Cortex of kidney (tissue), 1 donor: ENCODE measurements at places on chromosomes 12 and 14.

GRCh38 chr12:105575235-105575634 lies 244.7 kb downstream of the C12orf75 start:
- no peak for DNase-seq

GRCh38 chr12:124780336-124780735 lies 83.3 kb downstream of the SCARB1 start:
- no peak for DNase-seq

DNA sequence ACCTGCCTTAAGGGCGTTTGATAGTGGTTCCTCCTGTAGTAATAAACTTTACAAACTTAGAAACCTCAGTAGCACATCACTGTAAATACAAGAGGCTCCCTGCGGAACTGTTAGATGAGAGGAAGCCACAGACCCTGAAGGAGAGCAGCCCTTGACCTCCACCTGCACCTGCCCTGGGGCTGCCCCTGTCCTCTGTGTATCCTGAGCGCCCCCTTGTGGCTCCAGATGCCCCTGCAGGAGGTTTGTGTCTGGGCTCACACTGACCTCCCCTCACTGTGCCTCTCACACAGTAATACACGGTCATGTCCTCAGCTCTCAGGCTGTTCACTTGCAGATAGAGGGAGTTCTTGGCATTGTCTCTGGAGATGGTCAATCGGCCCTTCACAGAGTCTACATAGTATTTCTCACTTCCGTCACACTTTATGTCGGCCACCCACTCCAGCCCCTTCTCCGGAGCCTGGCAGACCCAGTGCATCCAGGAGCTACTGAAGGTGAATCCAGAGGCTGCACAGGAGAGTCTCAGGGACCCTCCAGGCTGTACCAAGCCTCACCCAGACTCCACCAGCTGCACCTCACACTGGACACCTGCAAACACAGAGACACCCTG lies 1059.8 kb downstream of the TMEM121 start:
- DNase-seq: no peak

DNA sequence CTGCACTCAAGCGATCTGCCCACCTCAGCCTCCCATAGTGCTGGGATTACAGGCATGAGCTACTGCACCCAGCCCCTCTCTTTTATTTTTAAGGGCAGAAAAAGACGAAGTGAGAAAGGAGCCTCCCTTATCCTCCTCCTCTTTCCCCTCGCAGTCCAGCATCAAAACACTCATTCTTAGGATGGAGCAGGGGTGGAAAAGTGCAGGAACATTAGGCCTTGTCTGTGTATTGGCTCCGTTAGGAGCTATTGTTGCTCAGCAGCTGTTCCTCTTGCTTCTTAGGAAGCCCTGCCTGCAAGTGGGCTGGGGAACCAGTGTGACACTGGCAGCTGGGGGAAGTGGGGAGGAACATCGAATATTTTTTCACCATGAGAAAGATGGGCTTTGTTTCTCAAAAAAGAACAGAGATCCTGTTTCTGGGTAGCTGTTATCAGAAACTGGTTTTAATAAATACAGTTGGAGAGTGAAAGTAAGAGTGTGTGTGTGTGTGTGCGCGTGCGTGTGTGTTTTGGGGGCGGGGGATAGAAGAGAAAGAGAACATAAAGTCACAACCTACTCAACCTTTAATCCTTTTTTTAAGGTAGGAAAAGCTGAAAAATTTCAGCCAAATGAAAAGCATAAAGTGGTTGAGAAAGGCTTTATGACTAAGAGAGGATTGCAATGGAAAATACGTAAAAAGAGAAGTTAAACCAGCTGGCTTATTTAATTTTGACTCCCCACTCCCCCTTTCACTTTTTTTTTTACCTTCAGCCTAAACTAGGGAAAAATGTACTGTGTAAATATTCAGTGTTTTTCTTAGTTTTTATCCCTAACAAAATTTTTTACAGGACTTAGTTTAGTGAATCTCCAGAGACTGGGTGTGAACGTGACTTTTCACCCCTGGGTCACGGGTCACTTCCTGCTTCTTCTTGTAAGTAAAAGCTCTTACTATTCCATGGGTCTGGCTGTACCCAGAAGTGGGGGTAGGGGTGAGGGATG lies 197.2 kb upstream of the PLEKHG7 start:
- no peak for DNase-seq

- no peak for DNase-seq
These were observed 51.8 kb downstream of the PARP11 start for GRCh38 chr12:3821441-3821840.

DNA sequence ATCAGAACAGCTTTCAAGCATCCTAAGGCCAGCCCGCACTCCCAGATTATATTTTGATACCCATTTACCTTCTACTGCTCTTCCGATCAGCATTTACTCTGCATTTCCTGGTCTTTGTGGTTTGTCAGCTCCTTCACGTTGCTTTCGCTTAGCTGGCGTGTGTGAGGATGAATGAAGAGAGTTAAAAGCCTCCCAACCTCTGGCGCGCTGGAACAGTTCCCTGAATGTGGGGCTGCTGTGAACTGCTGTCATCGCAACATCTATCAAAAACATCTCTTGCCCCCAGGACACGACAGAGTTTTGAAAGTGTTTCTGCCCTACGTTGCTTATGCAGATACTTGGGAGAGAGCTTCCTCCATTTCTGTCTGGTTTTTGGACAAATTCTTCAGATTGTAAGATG lies 129.2 kb downstream of the KCNA5 start:
- no peak for DNase-seq

DNA sequence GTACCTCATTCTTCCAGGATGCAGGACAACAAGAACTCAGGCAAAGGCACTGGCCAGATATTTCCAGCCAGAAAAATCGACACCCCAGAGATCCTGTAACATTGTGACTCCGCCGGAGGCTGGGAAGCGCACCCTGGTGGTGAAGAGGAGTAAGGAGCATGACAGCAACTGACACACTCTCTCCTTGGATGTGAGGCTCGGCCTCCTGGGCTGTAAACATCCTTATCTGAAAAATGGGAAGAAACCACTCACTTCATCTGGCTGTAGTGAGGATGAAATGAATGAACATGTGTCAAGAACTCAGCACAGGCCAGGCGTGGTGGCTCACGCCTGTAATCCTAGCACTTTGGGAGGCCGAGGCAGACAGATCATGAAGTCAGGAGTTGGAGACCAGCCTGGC lies 27.5 kb downstream of the TCHP start:
- DNase-seq: no peak

- no peak for DNase-seq
These were observed 159.0 kb downstream of the NDUFA12 start for GRCh38 chr12:94844452-94844851.

- no peak for DNase-seq
These were observed 181.1 kb upstream of the HIF1A start for GRCh38 chr14:61513986-61514830.

DNA sequence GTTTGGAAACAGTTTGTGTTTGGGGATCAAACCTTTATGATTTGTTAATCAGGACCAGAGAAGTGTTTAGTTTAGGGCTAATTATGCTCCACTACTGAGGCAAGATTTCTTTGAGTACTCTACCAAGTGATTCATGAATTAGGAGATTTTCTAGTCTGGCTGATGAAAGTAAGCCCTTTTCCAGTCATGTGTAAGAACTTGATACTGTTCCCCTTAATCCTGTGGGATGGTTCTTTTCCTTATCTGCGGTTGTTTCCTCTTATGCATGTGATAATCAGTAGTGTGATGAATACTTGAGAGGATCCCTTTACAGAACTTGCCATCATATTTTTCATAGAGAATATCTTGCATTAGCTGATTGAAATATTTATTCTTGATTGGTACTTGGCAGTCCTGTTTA lies 42.1 kb downstream of the DYRK2 start:
- DNase-seq: no peak

DNA sequence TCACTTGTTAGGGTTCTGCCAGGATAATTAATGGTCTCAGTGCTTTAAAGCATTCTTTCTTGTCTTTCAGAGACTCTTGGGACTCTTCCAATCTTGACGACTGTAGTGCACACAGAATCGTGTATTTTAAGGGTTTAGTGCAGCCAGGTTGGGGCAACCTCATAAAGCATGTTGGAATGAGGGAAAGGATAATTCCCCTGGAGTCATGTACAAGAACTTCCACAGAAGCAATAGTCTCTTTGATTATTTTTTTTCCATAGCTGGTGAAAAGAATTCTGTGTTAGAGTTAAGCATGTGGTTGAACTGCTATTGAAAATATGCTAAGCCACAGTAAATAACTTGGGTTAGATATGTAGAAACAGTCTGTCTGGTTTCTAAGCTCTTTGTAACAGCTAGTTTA lies 246.8 kb upstream of the DAAM1 start:
- no peak for DNase-seq

- DNase-seq: no peak
These were observed 23.7 kb upstream of the TMCC3 start for GRCh38 chr12:94674051-94674451.

DNA sequence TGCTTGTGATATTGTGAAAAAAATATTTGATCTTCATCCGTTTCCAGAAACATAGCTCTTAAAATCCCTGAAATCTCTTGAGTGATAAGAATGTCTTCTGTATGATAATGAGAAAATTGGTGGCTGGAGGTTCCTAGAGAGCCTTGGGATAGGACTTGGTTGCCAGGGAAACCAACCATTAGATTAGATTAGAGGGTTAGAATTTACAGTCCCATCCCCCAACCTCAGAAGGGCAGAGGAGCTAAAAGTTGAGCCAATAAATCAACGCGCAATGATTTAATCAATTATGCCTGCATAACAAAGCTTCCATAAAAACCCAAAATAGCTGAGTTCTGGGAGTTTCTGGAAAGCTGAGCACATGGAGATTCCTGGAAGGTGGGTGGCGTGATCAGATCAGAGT lies 10.6 kb downstream of the SEL1L start:
- DNase-seq: no peak

GRCh38 chr12:5966486-5967095 lies 21.5 kb upstream of the ANO2 start:
- DNase-seq: no peak

DNA sequence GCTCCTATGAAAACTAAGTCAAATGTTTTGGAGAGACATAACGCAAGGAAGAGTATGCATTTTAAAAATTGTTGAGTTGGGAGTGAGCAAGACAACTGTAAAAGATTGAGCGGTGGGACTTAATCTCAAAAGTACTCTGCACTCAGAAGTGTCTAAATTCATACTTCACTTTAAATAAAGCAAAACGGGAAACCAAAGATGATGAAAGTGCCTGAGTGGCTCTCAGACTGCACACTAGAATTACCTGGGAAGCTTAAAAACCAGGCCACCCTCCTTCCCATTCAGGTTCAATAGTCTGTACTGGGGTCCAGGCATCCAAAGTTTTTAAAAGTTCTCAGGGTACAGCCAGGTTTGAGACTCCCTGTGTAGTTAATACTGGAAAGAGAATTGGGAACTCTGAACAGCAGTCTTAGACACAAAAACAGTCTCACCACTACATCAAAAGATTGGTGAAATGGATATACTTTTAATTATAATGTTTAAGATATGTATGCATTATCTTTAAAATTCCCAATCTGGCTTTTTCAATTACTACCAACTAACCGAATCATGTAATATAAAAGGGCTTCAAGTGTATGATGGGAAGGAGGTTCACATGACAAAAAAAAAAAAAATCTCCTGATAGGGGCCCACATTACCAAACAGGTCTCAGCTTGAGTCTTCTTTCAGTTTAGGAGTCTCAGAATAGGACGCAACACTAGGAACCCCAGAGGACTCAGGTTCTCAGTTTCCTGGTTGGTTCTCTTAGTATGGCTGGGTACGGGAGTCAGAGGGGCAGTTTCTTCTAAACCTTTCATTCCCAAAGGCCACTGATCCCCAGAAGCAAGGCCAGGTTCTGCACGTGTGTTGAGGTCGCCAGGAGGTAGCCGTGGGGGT lies 1.0 kb downstream of the HOMEZ start:
- DNase-seq: no peak

DNA sequence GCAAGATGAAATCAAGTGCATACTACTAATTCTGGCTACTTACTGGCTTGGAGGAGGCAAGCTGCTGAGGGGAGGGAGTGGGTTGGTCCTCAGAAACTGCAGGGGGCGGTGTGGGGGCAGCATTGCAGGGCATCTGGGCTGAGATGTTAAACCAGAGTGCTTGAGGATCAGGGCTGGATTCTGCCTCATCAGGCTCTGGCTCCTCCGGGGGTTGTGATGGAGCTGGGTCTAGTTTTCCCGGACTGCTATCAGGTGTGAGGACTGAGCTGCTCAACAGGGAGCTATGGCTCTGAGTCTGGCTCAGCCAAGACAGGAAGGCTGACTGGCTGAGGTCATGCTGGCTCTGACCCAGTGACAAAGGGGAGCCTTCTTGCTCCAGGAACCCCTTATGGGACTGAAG lies 28.6 kb downstream of the BAZ2A start:
- no peak for DNase-seq

DNA sequence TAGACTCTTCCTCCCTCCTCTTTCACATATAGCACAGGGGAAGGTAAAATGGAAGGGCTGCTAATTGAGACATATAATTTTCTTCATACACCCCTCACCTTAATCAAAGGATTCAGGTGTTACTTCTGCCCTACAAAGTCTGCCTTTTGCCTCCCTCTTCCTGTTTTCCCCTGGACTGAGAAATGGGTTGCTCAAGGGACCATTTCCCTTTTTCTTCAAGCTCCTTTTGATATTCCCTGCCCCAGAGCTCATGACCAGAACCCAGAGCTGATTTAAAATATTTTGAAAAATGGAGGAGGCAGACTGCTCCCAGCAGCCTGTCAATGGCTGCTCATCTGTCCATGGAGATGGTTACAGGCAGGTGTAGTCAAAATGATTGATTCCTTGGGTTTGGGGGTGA lies 6.3 kb upstream of the PIP4K2C start:
- DNase-seq: no peak

GRCh38 chr12:12004524-12004923 lies 66.2 kb upstream of the BCL2L14 start:
- no peak for DNase-seq

GRCh38 chr14:81301371-81301770 lies 80.6 kb upstream of the GTF2A1 start:
- DNase-seq: no peak

GRCh38 chr12:107335802-107336570 lies 242.6 kb upstream of the CRY1 start:
- DNase-seq: no peak

DNA sequence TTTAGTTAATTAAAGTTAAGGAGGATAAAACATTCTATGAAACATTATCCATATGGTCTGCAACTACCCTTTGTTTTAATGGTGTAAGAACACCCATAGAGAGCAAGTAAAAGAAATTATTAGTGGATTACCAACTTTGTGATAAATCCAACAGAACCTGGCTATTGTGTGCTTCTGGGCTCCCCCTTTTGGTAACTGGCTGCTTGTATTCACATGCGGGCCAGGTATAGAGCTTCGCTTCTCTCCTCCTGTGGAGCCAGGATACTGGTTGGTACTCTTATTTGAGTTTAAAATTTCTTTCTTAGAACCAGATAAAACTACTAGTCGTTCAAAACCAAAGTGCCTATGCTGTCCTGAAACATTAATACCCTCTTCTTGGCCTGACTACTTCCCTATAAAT lies 81.0 kb downstream of the PTPRR start:
- DNase-seq: no peak
